ENCODE measurements at places on chromosomes 2 and 18.

DNA sequence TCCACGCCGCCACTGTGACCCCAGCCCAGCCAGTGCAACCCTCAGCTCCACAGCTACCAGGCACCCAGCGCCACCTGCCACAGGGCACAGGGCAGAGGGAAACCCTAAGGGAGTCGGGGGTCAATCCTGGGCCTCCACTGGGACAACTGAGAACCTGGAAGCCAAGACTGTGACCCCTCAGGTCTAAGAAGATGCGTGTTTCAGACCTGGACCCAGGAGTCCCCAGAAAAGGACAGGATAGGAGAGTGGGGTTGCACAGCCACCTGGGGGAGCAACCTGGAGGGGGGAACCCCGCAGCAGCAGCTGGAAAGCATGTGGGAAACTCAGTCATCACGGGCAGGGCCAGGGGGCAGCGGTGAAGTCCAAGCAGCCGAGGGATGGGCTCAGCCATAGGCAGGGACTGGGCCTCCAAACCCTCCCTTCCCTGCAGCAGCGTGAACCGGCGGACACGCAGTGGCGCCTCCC lies 4.1 kb downstream of the ESPNL start:
- DNase-seq: no peak

- DNase-seq: no peak
These were observed 101.5 kb downstream of the CDH7 start for GRCh38 chr18:65852273-65852672.

- no peak for DNase-seq
These were observed 224.5 kb downstream of the CYP26B1 start for GRCh38 chr2:71923143-71923525.

DNA sequence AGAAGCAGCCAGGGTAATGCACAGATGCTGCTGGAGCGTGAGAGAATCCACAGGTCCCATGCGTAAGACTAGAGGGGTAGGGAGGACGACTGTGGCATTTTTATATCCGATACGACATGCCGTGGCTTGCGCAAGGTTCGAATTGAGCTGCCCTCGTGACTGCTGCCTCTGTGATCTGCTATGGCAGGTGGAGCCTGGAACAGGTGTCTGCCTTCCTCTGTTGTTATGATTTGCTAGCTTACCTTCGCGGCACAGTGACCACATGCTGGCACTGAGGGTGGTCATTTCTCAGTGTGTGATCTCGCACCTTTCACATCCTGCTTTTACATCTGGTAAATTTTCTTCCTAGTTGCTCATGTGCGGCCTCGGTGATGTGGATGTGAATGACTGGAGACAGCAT lies 240.2 kb downstream of the ALPK2 start:
- no peak for DNase-seq

- no peak for DNase-seq
These were observed 8.3 kb upstream of the RBM43 start for GRCh38 chr2:151269798-151270568.

DNA sequence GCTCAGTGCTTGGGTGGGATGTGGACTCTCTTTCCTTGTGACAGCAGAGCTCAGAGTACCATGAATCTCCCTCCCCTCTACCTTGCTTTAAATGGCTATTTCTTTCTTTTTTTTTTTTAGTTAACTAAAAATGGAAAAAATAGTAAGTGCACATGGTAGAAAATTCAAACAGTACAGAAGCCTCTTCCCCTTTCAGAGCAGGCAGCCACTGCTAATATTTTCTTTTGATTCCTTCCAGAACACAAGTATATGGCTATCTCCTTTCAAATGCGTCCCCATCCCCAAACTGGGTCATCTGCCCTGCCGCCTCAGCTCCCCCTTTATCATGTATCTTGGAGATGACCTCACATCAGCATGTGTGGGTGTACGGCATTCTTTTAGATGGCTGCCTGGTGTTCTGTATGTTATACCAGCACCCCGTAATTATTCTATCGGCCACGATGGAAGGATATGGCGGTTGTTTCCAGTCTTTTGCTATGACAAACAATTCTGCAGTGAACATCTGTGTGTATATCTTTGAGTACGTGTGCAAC lies 70.5 kb upstream of the DLX2 start:
- no peak for DNase-seq

DNA sequence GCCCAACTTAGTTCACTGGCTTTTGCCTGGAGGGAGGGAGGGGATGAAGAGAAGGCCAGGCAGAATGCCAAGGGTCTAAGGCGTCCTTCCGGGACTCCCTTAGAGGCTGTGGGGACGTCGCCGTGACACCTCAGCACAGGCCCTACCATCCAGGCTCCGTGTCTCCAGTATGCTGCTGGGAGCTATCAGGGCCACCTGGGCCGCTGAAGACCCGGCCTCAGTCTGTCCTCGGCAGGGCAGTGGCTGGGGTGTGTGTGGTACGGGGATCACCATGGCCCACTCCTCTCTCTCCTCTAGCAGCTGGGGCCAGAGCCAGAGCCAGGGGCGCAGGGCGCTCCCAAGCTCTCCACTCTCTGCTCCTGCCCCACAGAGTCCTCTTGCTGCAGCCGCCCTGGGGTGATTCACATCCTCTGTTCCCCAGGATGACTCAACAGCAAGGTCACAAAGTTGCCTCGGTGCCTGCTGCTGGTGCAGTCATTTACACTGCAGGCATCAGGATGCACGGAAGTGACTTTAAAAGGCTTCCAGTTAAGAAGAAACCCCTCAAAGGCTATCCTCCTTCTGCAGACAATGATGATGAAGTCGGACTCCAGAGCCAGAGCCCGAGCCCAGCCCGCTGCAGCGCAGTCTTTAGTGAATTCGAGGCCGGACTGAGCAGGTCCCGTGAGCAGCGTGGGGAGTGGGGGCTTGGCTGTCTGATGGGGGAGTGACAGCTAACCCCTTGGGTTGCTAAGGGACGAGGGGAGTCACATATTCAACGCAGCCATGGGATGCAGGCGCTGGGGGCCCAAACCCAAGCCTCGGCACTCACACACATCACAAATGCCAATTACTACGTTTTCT lies 31.9 kb downstream of the SNORC start:
- DNase-seq: no peak

- no peak for DNase-seq
These were observed 332.3 kb upstream of the FIGN start for GRCh38 chr2:164068063-164068462.

DNA sequence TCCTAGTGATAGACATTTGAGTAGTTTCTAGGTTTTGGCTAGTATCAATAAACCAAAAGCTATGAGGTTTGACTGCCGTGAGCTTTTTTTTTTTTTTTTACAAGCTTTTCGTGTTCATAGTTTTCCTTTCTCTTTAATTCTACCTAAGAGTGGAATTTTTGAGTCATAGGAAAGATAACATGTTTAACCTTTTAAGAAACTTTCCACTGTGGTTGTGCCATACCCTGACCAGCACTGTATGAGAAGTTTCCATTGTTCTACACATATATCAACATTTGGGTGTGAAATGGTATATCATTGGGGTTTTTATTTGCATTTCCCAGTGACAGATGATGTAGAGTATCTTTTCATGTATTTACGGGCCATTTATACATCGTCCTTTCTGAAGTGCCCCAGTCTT lies 31.7 kb downstream of the UBE2F start:
- no peak for DNase-seq

- DNase-seq: no peak
These were observed 747.5 kb upstream of the ZEB2 start for GRCh38 chr2:145267451-145267850.

DNA sequence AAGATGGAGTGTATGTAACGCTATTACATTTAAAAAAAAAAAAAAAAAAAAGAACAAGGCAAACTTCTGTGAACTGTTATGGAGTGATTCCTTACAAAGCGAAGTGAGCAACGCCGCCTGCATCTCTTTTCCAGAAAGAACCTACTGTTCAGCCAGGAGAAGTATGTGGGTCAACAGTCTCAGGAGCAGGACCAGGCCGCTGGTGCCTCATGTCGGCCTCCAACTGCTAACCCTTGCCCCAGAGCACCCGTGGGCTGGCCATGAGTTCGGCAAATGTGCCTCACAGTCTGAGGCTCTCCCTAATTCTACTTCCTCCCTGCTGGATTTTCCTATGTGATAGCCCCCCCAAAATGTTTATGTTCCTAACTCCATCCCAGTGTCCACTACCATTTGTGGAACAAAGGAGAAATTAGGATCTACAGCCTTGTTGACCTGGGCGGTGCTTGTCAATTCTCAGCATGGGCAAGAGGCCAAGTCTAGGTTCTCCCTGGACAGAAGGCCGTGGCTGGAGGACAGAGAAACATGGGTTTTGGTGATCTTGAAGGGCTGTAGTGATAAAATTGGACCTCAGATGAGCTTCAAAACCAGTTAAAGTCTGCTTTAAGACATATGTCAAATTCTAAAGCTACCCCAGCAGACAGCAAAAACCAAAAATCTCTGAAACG lies 15.9 kb downstream of the FAM168B start:
- no peak for DNase-seq

- DNase-seq: no peak
These were observed 266.0 kb downstream of the MYCN start for GRCh38 chr2:16206191-16206944.

- DNase-seq: no peak
These were observed 793.2 kb downstream of the SUCLG1 start for GRCh38 chr2:83665894-83666293.

DNA sequence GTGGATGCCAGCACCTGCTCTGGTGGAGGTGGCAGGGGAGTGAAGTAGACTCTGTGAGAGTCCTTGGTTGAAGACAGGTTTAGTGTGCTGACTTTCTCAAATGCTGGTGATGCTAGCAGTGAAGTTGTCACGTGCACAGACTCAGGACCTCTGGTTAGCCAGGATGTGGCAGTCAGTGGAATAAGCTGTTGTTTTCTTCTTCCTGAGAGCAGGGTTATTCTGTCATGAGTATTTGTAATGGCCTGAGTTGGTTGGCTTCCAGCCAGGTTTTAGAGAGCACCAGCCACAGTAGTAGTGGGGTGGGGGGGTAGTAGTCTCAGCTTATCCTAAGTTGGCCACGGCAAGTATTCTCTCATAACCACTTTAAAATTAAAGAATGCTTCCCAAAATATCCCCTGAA lies 238.5 kb upstream of the FBXO11 start:
- no peak for DNase-seq

GRCh38 chr2:237774811-237775553 lies 23.6 kb upstream of the RBM44 start:
- peak; percentile 19 for DNase-seq

DNA sequence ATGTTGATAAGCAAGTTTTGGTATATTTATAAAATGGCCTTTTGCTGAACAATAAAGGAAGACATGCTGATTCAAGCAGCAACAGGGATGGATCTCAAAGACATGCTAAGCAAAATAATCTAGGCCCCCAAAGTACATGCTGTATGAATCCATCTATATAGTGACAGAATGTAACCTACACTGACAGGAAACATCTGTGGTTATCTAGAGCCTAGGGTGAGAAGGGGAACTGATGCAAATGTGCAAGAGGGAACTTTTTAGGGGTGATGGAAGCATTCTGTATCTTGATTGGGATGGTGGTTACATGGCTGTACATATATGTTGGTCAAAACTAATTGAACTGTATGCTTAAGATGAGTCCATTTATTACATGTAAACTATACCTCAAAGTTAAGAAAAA lies 24.2 kb downstream of the CNRIP1 start:
- no peak for DNase-seq

DNA sequence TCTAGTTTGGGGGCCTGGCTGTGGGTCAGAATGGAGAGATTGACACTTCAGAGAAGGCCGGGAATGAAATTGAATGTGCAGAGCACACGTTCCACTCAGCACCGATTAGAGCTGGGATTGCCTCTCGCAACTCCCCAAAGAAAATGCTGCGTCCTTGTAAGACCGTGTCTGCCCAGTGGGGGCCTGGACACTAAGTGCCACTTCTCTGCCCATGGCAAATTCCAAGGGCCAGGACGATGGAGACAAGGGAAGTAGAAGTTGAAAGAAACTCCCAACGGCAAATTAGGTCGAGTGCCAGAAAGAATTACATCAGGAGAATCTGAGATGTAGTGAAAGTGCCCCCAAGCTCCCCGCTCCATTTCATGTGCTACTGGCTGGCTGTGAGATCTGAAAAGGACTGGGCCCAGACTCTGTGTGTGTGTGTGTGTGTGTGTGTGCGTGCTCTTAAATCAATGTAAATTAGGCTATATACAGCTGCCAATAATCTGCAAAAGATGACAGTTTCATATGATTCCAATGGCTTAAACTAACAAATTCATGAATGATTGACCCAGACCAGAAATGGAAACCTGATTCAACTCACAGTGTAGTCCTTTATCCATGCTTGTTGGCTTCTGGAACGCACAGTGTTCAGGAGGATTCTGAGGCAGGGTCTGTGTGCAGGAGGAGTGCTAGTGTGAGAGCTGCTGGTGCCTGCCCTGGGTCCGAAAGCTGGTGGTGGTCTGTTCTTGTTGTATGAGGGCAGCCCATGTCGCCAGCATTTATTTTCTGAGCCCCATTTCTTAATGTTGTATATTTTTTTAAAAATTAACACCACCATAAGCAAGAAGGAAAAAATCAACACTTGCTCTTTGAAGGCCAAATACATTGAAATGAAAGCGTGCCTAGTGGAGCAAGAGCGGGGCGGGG lies 234.3 kb downstream of the AGAP1 start:
- DNase-seq: no peak

DNA sequence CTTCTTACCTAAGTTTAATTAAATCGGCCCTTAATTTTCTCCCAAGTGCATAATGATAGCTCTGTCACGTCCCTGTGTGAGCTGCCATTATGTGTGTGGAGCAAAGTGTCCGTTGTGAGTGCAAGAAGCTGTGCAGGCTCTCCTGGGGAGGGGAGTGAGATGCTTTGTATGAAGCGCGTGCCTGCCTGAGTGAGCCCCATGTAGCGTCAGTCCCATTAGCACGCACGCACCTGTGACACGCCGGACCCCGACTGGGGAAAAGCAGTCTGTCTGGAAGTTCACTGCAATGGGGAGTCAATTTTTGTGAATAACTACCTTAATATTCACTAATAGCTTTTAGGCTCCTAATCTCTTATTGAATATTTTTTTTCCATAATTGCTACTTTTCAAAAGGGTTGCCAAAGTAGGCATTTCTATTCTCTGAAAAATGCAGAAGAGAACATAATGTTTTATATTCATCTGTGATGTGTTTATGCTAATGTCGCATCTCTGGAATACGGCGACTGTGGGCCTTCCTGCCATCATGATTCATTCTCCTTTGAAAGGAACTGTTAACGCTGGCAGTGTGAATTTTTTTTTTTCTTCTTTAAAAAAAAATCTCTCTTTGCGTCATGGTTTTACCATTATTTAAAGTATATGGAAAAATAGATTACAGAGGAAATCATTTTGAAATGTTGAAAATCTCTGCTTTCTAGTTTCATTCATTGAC lies 157.7 kb downstream of the COL4A4 start:
- no peak for DNase-seq

- DNase-seq: peak; percentile 86
These were observed 185.3 kb upstream of the ATP5MC3 start for GRCh38 chr2:175366815-175367214.

- DNase-seq: peak; percentile 94
These were observed at the start of gene ROCK2 for GRCh38 chr2:11344342-11344955. TSS of gene ROCK2 (minus strand) at chr2:11344636. CDS start at chr2:11344136, 500 bp downstream.

GRCh38 chr2:216495656-216496055 lies 3.0 kb upstream of the RPL37A start:
- DNase-seq: no peak
